ENCODE measurements at places on chromosomes 1 and 21.

- no peak for DNase-seq
Observed at GRCh38 chr1:88398338-88398737, 285.7 kb upstream of the PKN2 start.

- DNase-seq, result no peak
Observed at GRCh38 chr1:181394766-181395165, 88.6 kb upstream of the CACNA1E start.

DNA sequence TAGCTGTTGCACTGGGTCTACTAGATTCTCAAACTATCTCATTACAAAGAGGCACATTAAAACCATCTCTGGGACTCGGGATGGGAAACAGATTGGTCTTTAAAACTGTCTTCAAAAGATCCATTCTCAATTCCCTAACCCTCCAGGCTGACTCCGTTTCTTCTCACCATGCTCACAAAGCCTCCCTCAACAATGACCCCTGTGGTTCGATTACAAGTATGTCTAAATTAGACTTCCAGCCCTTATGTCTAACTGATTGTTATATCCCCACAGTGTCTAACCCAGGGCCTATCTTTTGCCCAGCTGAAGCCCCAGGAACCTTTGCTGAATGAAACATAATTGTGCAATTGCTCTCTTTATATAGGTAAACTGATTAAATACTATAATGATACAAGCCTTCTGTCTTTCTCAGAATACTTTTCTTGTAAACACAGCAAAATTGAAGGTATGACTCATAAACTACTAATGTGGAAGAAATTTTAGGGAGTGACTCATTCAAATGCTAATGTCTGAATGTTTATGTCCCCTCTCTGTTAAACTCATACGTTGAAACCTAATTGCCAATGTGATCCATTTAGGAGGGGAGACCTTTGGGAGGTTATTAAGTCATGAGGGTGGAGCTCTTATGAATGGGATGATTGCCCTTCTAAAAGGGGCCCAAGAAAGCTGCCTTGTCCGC is 65.6 kb upstream of the DAB1 start:
- no peak for DNase-seq

- no peak for DNase-seq
Observed at GRCh38 chr1:28273216-28273860, 14.0 kb downstream of the SESN2 start.

- DNase-seq, result no peak
Observed at GRCh38 chr1:198467907-198468306, 72.6 kb downstream of the ATP6V1G3 start.

Data from iPS-NIHi11 (cell line).